Prostate gland (tissue), 2 donors: ENCODE measurements at places on chromosomes 6 and 20. TPM values are rescaled to one million over a fixed set of nuclear protein-coding genes. Genes with fewer than 3 reads are reported as not detected.

CST11 gene
- total RNA-seq: not detected

RNF144B gene
- 25.3 TPM for total RNA-seq

SLC2A10 gene
- total RNA-seq: 54.9 TPM

SPATS1 gene
- not detected for total RNA-seq

OR2H1 gene
- 1.1 TPM for total RNA-seq

BPIFB1 gene
- 2.1 TPM for total RNA-seq

ANGPT4 gene
- 0.27 TPM for total RNA-seq

PGC gene
- 391 TPM for total RNA-seq
